ENCODE measurements at places on chromosomes 7 and 10. TPM values are rescaled to one million over a fixed set of nuclear protein-coding genes. Genes with fewer than 3 reads are reported as not detected.

- no peak for DNase-seq
These were observed 448.5 kb downstream of the KCNMA1 start for GRCh38 chr10:77189075-77189474.

- DNase-seq = no peak
These were observed 92.7 kb downstream of the EEPD1 start for GRCh38 chr7:36245684-36246299.

DNA sequence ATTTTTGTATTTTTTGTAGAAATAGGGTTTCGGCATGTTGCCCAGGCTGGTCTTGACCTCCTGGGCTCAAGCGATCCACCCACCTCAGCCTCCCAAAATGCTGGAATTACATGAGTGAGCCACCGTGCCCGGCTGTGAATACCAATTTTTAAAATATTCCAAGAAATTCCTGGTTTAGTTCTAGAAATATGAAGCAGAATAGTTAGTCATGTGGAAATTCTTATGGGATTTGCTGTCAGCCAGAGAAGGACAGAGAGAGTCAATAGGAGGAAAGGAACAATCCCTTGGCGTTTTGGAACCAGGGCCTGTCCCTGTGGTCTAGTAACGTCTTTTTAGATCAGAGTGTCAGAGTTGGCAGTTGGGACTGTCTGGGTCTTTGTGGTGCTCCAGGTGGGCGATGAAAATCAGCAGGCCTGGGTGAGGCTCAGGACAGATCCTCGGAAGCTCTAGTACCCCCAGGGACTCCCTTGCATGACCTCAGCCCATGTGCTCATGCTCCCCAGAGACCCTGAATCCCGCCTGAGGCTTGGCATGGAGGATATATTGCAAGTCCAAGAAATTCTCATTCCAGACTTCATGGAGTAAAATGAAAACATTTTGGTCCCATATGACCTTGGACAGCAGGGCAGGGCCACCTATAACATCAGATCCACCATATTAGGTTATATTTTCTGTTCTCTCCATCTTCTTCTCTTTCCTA, 7.8 kb downstream of the NODAL start:
- DNase-seq = no peak

DNA sequence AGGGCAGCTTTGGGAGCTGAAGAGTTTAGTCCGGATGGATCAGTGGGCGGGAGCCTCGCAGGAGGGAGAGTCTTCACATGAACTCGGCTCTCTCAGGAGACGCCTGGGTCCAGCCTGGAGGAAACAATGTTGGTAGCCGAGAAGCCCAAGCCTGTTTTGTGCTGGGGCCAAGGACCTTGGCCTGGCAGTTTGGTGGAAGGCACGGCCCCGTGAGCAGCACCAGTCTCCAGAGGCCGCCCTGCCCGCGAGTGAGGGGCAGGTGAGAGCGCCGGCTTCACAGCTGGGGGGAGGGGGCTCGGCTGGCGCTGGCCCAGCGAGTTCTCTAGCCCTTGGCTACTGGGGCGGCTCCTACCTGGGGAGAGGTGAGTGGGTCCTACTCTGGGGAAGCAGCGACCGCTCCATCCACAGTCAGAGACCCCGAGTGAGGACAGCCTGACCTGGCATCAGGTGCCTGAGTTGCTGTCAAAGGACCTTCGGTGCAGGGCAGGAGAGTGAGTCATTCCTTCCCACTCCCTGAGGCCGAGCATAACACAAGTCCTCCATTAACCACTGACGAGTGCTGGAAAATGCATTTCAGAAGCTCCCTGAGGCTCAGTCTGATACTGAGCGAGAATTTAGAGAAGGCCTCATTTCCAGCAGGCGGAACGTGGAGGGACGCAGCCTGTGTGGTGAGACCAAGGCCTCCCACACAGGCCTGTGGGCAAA, 89.3 kb upstream of the DIP2C start:
- no peak for DNase-seq

The OR13A1 gene
- not detected for total RNA-seq

All from HCT116 (cell line).